ENCODE measurements at places on chromosomes 4 and X.

GRCh38 chr4:153333874-153334273, 10.6 kb upstream of the MND1 start:
- no peak for DNase-seq

- DNase-seq: no peak
Observed at GRCh38 chr4:84887824-84888223, 78.7 kb downstream of the WDFY3 start.

DNA sequence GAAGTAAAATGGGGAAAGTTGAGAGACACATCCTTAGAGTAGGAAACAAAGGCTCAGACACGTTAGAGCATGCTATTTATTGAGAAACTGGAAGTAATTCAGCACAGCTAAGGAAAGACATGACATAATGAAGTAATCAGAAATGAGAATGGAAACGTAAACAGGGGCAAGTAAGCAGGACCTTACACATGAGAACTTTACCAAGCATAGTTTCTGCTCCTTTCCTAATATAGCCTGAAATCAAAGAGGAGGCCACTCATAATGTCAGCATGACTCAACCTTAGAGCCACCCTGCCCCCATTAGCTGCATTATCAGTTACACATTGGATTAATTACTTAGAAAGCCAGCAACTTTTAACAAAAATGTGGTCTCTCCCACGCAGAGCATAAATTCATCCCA, 558.3 kb upstream of the GRIA3 start:
- DNase-seq: no peak

DNA sequence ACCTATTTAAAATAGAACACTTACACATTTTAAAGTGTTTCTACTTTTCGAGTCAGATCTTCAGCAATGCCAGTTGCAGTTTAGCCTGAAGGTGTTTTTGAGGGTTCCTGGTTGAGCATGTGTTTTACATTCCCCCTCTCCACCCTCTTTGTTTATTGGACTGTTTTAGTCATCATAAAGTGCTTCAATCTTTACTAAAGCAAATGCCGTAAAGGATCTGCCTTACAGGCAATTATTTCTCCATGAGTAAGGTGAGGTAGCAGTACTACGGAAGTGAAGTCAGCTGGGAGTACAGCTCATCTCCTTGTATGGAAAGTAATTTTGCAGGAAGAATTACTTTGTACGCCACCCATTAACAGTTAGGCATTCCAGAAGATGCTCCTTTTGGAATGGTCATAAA, 36.9 kb downstream of the PDLIM5 start:
- no peak for DNase-seq

GRCh38 chrX:45709381-45709780, 508.7 kb upstream of the DIPK2B start:
- no peak for DNase-seq

GRCh38 chrX:152850465-152850864, 19.6 kb downstream of the NSDHL start:
- DNase-seq: no peak

- DNase-seq: no peak
Observed at GRCh38 chr4:134282680-134283079, 81.1 kb upstream of the PABPC4L start.

GRCh38 chrX:38513112-38513742, 48.1 kb upstream of the TSPAN7 start:
- no peak for DNase-seq

DNA sequence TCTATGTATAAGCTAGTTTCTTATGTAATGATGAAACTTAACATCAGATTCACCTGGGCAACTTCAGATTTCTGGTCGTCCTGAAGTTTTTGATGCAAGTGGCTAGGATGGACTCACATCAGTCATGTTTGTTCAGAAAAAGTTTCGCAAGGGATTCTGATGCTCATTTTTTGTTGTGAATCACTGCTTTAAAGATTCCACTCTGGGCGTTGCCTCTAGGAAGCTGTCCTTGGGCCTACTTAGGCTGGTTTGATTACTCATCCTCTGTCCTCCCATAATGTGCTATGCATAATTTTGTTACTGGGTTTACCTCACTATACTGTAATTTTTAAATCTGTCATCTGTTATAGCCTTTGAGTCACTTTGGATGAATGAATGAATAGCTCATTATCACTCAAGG, 30.8 kb downstream of the HERC3 start:
- no peak for DNase-seq

GRCh38 chr4:115780835-115781234, 667.4 kb upstream of the NDST4 start:
- DNase-seq: no peak

DNA sequence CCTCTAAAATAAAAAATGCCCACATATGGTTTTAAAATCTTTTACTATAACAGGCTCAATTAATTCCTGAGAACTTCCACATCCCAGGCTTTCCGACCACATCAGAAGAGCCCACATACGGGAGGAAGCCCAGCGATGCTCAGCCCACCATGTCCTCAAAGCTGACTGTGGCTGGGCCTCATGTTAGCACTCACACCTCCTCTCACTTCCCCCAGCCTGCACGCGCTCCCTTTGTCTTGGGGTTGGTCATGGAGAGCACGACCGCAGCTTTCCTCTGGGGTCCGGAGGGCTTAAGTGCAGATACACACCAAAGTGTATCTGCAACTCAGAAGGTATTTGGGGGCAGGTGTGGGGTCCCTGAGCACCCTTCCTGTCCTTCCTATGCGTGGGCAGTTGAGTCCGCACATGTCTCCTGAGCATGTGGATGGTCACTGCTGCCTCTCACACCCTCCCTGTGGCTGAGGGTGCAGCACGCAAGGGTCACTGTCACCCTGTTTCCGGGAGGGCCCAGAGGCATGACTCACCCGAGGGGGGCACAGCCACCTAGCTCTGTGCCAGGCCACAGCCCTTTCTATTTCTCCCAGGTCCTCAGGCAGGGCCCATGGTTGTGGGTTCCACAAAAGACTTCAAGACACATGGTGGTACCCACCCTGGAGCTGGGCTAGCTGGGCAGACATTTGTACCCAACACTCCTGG, 21.2 kb downstream of the WDR1 start:
- DNase-seq: no peak

GRCh38 chrX:110418316-110419235, 59.9 kb downstream of the RTL9 start:
- DNase-seq: no peak

DNA sequence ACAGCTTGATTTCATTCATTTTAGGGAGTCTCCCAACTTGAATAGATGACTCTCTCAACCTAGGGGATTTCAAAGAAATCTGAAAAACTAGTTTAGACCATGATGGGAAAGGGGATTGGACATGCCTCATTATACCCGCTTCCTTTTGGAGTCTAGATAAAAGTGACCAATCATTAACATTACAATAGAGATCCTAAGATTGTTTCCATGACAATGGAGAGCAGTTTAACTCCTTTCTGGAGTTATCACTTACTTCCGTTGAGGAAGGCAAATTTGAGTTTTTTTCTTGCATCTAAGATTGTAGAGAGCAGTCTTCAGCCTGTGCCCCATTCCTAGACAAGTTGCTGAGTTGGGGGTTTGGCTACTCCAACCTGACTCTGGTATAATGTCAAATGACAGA, 11.4 kb upstream of the IL15 start:
- DNase-seq: no peak

DNA sequence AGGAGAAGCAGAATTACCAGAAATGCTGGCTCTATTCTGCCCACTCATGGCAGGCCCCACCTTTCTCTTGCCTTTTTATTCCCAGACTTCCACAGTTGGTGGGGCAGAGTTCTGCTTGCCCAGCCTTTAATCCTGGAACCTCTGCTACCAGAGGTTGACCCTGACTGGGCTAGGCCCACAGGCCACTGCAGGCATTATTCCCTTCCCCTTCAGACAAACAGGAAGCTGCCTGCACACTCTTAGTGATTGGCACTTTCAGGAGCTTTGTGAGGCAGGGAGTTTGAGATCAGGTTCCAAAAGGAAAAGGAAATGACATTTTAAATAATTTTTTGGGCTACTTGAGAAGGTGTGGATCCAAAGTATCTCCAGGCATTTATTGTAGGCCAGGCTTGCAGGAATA, 18.8 kb downstream of the MSN start:
- no peak for DNase-seq

GRCh38 chr4:16315456-16315855, 89.2 kb upstream of the TAPT1 start:
- no peak for DNase-seq

DNA sequence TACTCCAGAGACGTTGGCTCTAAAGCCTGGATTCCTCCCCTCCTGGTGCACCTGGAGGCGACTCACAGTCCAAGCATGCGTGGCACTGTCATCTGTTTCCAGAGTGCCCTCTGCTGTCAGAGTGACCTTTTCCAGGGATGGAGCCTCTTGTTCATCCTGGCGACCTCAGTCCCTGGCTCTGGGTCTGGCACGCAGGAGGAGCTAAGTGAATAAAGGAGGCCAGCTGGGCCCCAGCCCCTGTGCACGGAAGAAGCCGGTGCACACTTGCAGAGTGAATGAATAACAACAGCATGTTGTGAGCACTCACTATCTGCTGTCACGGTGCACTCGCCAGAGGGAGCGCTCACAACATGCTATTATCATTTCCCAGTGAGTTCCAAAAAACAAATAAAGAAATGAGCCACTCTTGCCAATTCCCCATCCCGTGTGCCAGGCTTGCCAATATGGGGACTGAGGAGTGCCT, 27.8 kb upstream of the PSAPL1 start:
- DNase-seq: no peak

GRCh38 chr4:149584722-149585121, 230.9 kb downstream of the IQCM start:
- no peak for DNase-seq

DNA sequence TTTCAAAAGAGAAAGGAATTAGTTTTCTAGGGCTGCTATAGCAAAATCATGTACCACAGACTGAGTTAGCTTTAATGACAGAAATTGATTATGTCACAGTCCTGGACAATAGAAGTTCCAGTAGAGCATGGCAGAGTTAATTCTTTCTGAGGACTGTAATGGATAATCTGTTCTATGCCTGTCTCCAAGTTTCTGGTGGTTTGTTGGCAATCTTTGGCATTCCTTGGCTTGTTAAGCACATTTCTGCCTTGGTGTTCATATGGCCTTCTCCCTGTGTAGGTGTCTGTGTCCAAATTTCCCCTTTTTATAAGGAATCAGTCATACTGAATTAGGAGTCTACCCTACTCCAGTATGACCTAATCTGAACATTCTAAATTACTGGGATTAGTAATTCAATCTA, 336.1 kb upstream of the PABPC4L start:
- DNase-seq: no peak

All from stimulated activated CD8-positive, alpha-beta memory T cell treated with anti-CD3 and anti-CD28 coated beads, Interleukin-2, amount 100 ng/mL, for 1 hour (primary cell).